NCI-H774 (cell line): ENCODE measurements at places on chromosomes 6 and 20.

DNA sequence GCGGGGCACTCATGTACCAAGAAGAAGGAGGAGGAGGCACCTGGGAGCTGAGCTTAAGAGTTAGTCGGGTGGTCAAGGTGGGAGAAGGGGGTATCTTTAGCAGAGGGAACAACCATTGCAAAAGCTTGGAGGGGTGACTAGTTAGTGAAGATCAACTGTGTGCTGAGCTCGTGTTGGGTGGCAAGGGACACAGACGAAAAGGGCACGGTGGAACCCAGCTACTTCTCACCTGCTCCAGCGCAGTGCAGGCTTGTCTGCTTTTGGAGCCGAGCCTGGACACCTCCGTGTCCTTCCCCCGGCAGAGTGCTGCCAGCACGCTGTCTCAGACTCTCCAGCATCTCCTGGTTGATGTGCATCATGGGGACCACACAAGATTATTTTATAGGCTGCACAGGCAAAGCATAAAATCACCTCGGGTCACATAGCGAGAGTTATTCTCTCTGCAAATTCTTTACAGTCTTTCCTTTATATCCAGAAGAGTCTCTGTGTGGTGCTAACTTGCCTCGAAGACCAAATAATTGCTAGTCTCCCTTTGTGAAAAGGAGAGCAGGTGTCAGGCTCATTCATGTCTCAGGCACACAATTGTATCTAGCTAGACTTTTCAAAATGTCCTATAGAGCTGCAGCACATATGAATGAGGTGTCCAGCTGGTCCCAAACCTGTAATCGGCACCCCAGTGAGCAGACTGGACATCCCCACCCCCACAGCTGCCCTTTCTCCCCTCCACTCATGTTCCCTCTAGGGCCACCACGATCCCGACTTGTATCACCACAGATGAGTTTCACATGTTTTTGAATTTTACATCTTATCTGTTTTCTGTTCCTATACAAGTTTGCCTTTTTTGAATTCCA is 123.4 kb downstream of the CEBPB start:
- DNase-seq: no peak

DNA sequence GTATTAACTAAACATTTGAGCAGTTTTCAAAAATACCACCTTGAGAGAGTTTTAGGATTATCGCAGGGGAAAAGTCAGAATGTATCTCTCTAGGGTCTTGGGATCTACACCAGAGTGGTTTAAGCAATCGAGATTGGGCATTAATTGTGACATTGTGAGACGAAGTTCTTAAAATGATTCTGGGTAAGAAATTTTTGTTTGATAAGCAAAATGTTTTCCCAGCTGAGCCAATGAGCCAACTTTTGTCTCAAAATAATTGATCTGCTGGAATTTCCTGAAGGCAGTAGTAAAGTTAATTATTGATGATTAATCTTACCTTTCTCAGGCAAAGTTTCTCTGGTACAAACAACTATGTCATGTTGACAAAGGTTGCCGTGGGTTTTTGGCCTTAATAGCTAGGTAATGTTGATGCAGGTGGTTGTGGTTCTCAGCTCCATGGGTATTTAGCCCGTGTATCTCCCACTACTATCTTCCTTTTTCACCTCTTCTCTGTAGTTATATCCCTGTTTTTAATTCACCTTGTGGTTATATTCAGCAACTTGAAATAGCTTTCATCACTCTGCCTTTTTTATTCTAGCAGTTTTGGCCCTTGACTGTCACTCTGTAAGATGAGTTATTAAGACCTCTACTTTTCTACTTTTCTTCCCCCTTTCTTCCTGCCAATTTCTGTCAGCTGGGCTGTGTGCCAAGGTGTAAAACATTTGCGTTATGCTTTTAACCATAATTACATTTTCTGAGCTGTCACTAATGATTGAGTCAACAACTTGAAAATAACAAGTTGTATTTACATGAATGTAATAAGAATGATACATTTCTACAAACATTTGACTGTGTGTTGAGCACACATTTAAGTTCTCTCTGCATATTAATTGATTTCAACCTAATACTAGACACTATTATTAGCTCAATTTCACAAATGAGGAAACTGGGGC is 368.3 kb upstream of the BTBD3 start:
- DNase-seq: no peak

DNA sequence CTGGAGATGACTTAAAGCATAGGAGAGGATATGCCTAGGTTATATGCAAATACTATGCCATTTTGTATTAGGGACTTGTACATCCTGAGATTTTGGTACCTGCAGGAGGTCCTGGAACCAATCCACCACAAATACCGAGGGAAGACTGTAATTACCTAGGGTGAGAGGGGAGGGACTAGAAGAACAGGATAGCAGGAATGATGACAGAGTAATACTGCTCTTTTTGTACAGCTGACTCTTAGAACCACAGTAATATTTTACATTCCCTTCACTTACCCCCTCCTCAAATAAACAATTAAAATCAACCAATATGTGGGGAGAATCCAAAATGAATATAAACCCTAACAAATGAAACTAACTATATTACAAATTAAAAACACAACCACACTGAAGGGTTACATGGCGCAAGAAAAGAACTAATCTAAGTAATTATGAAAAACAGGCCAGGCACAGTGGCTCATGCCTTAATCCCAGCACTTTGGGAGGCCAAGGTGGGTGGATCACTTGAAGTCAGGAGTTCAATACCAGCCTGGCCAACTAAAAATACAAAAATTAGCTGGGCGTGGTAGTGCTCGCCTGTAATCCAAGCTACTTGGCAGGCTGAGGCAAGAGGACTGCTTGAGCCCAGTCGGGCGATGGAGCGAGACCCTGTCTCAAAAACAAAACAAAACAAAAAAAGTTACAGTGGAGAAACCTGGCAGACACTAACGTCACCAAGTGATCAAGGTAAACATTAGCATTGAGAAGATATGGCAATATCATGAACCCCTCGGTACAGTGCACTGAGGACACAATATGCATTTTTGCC is 37.1 kb downstream of the MAP1LC3A start:
- no peak for DNase-seq

DNA sequence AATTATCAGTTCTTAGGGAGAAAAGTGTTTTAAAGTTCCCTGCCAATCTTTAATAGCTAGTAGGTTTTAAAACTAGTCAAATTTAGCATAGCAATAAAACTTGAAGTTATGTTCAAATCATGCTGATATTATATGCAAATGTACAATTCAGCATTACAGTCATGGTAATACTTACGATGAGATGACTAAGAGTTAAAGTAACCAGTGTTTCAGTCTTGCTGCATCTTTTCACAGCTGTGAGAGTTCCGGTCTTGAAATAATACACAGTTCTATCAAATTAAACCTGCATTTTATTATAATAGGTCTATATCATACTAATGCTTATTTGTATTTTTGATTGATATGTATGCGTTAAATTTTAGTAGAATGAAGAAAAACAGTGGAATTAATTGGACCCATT is 26.1 kb downstream of the POPDC3 start:
- DNase-seq: no peak

- no peak for DNase-seq
Observed at GRCh38 chr6:115514656-115515055, 546.0 kb downstream of the FRK start.
